ENCODE measurements at places on chromosomes 2 and 18. TPM values are rescaled to one million over a fixed set of nuclear protein-coding genes. Genes with fewer than 3 reads are reported as not detected.

Gene CCDC148
- 2.7 TPM for total RNA-seq

- peak; percentile 68 for DNase-seq
Measured at GRCh38 chr2:88471083-88471942, 18.8 kb upstream of the FOXI3 start.

Gene CAPN14
- total RNA-seq, result 0.21 TPM

DNA sequence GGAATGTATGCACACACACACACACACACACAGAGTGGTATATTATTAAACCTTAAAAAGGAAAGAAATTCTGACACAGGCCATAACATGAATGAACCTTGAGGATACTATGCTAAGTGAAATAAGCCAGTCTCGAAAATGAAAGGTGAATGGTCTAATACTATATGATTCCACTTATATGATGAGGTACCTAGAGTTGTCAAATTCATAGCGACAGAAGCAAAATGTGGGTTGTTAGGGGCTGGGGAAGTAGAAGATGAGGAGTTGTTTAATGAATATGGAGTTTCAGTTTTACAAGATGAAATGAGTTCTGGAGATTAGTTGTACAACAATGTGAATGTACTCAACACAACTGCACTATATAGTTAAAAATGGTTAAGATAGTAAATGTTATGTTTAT, 118.1 kb downstream of the ABCA12 start:
- DNase-seq, result no peak

DNA sequence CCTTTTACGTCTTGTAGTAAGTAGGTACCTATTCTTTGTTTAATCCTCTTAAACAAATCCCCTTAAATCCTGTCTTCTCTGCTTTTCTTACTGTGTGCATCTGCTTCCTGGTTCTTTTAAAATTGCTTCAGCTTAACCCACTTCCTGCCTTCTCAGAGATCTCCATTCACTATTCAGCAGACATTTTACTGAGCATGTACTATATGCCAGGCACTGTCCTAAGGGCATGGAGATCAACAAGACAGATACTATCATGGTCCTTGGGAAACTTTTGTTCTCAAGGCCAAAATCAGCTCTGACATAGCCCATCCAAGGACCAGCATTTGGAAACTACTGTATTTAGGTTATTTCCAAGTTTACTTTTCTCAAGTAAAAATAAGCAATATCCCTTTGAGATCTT, 227.5 kb downstream of the TPGS2 start:
- no peak for DNase-seq
